ENCODE measurements at places on chromosomes 3 and 15.

DNA sequence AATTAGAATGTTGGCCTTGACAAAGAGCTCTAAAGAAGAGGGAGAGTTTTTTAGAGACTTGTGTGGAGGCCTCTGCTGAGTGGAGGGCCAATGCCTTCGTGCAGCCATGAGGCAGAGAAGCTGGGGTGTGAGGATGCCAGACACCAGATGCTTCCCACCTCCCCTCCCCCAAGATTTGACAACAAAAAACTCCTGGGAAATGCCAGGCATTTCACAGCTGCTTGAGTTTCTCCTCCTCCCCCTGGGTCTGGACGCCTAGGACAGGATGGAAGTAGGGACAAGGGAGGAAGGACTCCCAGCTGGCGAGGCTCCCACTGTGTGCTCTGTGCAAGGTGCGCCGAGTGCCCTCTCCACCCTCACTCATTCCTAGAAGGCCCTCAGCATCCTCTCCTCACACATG, 20.1 kb downstream of the TGM4 start:
- DNase-seq: no peak

GRCh38 chr3:178806651-178807050, 265.0 kb downstream of the ZMAT3 start:
- DNase-seq: no peak

GRCh38 chr15:46854564-46854963, 862.7 kb upstream of the SEMA6D start:
- no peak for DNase-seq

DNA sequence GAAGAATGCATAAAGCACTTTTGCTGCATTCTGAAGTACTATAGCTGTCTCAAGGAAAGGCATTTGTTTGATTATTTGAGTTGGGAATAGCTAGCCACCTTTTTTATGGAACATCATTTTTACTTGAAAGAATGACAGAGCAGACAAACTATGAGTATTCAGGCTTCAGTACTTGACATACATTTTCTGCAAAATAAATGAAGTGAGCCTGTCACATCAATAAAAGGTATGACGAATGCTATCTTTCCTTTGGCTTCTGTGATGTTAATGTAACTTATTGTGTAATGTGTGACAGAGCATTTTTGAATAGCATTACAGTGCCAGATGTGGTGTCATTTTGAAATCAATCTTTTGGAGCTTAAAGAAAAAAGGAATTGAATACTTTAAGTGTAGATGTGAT, 440.3 kb upstream of the ONECUT1 start:
- DNase-seq: no peak

GRCh38 chr15:51403072-51403878, 61.8 kb downstream of the GLDN start:
- peak; percentile 25 for DNase-seq

All from DMS79 treated with DMSO at 0.1 percent for 48 hours (cell line).